Progenitor cell of endocrine pancreas (in vitro differentiated cells): ENCODE measurements at places on chromosomes 11 and 22.

- no peak for DNase-seq
These were observed 7.7 kb upstream of the OMP start for GRCh38 chr11:77094841-77095365.

- no peak for DNase-seq
These were observed 53.4 kb downstream of the GRAMD1B start for GRCh38 chr11:123483466-123483865.

DNA sequence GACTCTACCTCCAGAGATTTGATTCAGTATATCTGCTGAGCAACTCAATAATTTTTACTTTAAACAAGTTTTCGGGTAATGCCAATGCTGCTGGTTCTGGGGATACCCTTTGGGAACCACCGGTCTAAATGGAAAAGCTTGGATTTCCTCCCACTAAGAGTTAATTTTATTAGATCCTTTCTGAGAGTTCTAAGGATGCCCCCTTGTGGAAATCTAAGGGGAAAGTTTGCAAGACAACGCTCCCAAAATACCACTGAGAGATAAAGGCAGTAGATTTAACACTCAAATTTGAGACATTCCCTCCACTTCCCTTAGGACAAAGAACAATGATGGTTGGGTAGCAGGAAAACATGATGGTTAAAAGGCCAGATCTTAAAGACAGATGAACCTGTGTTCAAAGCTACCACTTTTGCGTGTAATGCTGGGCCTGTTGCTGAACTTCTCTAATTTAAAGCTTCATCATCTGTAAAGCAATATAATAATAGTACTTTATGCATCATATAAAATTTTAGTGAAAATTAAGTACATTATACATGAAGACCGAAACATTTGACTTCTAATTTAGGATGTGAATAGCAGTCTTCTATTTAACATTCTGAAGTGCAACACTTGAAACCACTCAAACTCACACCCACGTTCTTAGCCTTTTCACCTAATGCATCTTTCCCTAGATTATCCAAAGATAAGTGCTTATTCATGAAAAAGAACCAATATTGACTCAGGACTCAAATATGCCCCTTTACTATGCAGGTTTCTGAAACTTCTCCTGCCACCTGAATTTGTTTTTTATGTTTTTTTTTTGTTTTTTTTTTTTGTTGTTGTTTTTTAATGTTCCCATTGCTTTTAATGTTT lies 110.1 kb upstream of the LUZP2 start:
- no peak for DNase-seq

DNA sequence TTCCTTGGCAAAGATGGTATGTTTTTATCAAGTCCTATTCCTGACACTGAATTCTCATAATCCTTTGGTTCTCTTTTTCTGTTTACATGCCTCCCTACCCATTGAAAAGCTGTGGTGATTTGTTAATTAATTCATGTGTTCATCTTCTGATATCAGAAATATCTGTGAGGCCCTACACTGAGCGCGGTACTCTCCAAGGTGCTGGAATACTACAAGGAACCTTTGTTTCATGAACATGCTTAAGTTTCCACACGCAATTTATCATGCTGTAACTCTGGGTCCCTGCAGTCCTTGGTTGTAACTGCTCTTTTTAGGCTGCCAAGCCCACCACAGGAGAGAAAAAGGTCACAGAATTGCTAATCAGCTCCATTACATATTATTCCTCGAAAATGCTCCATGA lies 331.8 kb downstream of the FAT3 start:
- no peak for DNase-seq

- DNase-seq = no peak
These were observed 12.5 kb downstream of the CCND1 start for GRCh38 chr11:69653406-69653960.

DNA sequence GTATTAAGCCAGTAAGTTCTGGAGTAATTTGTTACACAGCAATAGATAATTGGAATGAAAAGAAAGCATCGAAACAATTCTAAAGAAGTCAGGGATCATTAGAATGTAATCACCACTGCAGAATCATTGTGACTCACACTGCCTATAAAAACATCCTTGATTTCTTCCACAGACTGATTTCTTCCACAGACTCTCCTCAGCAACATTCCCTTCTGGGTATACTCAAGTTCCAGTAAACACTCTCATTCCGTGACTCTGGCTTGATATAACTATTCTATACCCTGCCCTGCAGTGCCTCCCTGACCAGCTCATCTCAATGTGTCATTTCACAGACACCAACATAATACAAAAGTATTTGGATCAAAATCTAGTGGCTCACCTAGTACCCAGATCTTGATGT lies 120.5 kb downstream of the BBOX1 start:
- DNase-seq = no peak

DNA sequence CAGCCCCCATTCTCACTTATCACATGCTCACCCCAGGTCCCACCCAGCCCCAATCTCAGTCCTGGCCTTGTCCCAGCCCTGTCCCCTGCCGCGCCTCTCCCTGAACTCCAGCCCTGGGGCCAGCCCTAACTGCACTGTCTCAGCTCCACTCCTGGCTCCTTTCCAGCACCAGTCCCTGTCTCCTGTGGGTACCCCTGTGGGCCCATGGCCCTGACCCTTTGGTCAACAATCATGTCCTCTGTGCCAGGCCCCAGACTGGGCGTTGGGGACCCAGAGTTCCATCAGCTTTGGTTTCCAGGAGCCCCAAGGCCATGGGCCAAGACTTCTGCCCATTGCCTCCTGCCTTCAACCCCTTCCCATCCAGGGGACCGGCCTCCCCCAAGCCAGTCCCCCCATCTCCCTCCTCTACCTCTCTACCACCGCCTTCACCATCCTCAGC lies 757 bp downstream of the SPI1 start:
- DNase-seq = no peak

- no peak for DNase-seq
These were observed 304.8 kb upstream of the ISX start for GRCh38 chr22:34761111-34761510.

- no peak for DNase-seq
These were observed 85.0 kb downstream of the CD44 start for GRCh38 chr11:35223991-35224390.

GRCh38 chr11:45993531-45994001 lies 71.1 kb downstream of the LARGE2 start:
- DNase-seq = no peak

DNA sequence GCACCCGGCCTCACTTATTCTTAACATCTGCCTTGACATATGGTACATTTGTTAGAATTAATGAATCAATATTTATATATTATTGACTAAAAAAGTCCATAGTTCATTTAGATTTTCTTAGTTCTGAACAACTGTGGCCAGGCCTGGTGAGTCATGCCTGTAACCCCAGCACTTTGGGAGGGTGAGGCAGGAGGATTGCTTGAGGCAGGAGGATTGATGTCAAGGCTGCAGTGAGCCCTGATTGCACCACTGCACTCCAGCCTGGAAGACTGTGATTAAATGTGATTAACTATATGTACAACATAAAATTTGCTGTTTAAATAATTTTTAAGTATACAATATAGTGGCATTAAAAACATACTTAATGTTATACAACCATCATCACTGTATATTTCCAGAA lies 5.6 kb downstream of the UVRAG start:
- DNase-seq = no peak

DNA sequence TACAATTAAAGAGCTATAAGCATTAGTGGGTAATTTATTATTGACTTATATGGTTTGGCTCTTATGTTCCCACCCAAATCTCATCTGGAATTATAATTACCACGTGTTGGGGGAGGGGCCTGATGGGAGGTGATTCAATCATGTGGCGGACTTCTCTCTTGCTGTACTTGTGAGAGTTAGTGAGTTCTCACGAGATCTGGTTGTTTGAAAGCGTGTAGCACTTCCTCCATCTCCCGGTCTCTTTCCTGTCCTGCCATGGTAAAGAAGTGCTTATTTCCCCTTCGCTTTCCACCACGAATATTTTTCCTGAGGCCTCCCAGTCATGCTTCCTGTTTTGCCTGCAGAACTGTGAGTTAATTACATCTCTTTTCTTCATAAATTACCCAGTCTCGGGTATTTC lies 28.1 kb upstream of the CHORDC1 start:
- no peak for DNase-seq

DNA sequence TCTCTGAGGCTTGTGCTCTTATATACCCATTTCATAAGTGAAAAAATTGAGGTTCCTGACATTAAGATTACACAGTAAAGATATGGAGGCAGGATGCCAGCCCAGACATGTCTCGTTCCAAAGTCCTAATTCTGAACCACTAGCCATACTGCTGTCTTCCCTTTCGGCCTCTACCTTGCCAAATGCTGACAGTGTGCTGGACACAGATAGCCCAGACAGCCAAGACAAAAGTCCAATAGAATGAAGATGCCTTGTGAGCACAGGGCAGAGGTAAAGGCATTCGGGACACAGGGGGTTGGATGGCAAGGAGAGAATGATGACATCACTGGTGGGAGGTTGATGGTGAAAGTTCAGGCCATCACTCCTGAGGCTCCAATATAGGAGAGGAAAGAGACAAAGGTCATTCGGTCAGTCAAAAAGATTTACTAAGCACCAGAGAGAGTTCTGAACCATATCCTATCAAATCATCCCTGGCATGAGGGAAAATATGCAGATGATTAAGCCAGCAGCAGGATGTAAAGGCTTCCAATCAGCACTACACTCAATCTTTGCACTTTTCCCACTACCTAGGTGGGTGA lies 174.0 kb upstream of the MTMR2 start:
- DNase-seq = no peak

GRCh38 chr11:71208011-71208774 lies 44.2 kb downstream of the SHANK2 start:
- no peak for DNase-seq

GRCh38 chr11:9138612-9139579 lies 47.5 kb upstream of the SCUBE2 start:
- no peak for DNase-seq

GRCh38 chr22:26667140-26667539 lies 9.8 kb downstream of the MIAT start:
- no peak for DNase-seq

DNA sequence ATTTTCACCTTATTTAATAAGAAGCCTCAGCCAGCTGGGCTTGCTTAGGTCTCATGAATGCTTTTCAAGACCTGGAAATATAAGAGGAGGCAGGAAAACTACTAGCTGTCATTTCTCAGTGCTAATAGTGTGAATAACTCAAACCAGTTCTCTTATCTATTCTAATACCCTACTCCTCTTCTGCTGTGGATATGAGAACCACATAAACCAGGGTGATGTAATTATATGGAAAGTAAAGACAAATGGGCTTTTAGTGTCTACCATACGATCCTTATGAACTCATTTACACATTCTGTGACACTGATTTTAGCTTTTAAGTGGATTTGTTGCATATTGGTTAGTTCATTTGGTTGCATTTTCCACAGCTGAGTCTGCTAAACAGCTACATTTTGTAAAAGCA lies 8.6 kb downstream of the PDGFD start:
- DNase-seq = no peak

GRCh38 chr11:59866397-59866796 lies at the start of gene TCN1:
TCN1 (minus strand) TSS chr11:59866487; CDS start chr11:59866470, 17 bp downstream.
- no peak for DNase-seq

DNA sequence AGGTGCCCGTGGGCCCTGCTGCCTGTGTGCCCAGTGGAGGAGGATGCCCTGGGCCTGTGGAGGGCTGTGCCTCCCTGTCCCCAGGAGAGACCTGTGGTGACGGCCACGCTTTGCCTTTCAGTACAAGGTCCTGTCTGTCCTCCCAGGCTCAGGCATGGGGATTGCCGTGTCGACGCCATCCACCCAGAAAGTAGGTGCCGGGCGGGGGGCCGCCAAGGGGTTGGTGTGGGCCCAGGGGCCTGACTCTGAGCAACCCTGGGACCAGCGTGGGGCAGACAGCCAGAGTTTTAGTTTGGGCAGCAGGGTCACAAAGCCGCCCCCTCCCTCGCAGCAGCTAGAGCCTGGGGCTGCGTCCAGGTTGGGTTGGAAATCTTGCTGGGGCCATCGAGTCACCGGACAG lies 56.3 kb downstream of the GRAMD4 start:
- DNase-seq = no peak

- no peak for DNase-seq
These were observed 14.4 kb upstream of the UPK3A start for GRCh38 chr22:45270095-45271020.

- peak; percentile 44 for DNase-seq
These were observed 415.1 kb downstream of the SOX6 start for GRCh38 chr11:15941206-15941770.

DNA sequence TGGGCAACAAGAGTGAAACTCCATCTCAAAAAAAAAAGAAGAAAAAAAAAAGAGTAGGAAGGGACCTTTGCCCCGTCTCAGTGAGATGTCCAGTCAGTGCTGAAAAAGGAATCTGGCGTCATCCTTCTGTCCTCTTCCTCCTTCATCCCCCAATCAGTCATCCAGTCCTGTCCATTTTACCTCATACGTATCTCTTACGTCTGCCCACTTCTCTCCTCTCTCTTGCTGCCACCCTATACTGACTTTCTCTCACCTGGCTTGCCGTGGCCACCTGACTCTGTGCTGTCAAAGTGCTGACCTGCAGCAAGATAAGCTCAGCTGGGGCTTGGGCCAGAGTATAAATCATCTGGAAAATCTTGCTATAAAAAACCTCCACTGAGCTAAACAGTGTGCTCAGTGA lies 13.6 kb downstream of the SEPTIN3 start:
- DNase-seq = no peak

DNA sequence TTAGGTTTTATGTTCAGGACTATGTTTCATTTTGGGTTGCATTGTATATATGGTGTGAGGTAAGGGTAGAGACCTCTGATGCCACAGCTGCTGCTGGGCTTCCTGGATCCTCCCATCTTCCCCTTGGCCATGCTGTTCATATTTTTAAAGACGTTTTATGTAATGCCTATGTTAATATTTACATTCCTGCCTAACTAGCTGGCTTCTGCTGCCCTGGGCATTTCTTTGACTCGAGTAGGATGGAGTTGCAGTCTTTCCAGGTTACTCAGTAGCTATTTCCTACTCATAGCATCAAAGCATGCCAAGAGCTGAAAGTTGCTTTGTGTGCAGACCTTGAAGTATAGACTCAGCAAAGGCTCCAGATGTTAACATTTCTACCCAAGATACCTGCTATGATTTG lies 220.5 kb upstream of the CADM1 start:
- DNase-seq = no peak

DNA sequence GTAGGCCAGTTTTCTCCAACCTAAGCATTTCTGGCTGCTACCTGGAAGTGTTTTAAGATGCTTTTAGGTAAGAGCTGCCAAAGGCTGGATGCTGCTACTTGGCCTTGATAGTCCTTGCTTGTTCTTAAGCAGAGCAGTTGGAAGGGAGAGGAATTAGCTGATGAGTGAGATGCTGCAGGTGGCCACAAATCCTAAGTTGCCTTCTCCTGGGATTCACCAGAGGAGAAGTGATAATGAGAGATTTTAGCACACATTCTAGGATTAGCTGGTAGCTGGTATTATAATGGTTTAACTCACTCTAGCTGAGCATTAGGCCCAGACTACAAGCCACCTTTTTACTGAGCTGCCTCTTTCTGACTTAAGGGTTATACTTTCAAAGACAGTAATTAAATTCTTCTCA lies 442.9 kb upstream of the RAG2 start:
- no peak for DNase-seq
